ENCODE measurements at places on chromosomes 16 and 17.

GRCh38 chr17:56812901-56813388 is 20.8 kb downstream of the C17orf67 start:
- DNase-seq = no peak

DNA sequence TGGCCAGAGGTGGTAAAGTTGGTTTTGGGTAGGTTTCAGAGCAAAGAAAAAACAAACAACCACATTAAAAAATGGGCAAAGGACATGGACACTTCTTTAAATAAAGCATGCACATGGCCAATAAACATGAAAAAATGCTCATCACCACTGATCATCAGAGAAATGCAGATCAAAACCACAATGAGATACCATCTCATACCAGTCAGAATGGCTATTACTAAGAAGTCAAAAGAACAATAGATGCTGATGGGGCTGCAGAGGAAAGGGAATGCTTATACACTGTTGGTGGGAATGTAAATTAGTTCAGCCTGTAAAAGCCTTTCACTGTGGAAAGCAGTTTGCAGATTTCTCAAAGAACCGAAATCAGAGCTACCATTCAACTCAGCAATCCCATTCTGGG is 598.4 kb upstream of the SOX9 start:
- no peak for DNase-seq

GRCh38 chr17:55822028-55822427 is 71.2 kb downstream of the PCTP start:
- DNase-seq = no peak

DNA sequence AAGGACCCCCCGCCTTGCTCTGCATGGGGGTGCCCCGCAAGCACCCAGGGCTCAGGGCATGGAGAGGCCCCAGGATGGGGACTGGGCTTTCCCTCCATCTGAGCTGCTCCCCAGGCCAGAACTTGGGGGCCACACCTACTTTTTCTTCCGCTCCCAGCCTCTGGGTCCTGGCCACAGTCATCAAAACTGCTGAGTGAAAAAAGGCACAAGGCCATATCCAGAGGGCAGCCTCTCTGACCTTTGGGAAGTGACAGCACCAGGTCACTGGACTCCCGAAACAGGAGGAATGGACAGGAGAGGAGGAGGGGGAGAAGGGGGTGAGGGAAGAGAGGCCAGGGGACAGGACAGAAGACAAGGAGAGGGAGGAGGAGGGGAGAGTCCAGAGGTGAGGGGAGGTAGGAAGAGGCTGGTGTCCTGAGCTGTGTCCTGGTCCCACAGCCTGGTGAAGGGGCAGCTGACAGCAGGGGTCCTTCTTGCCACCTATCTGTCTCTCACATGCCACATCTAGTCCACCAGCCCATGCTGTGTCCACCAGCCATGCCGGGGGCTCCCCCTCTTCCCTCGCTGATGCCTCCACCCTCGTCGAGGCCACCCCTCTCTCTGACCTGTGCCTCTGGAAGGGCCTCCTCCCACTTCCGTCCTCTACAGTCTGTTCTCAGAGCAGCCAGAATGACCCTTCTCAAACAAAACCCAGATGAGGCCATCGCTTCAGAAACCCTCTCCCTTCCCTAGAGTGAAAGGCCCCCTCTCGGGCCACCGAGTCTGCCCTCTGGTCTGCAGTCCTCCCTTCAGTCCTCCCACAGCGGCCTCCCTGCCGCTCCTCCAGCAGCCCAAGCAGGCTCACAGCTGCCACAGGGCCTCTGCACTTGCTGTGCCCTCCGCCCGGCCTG is 73.9 kb upstream of the TOB1 start:
- DNase-seq = no peak

- DNase-seq = no peak
Observed at GRCh38 chr17:32317353-32317752, 24.6 kb downstream of the C17orf75 start.

DNA sequence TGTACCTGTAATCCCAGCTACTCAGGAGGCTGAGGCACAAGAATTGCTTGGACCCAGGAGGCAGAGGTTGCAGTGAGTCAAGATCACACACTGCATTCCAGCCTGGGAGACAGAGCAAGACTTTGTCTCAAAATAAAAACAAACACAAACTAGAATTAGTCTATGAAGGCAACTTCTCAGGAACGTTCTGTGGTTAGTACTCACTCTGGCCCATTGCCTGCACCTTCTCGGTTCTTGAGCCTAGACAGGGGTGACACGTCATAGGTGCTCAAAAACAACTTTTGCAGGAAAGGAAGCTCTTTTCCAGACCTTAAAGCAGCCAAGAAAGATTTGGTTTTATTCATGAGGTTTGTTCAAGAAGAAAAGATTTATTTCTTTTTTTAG is 22.3 kb upstream of the CNOT1 start:
- no peak for DNase-seq

DNA sequence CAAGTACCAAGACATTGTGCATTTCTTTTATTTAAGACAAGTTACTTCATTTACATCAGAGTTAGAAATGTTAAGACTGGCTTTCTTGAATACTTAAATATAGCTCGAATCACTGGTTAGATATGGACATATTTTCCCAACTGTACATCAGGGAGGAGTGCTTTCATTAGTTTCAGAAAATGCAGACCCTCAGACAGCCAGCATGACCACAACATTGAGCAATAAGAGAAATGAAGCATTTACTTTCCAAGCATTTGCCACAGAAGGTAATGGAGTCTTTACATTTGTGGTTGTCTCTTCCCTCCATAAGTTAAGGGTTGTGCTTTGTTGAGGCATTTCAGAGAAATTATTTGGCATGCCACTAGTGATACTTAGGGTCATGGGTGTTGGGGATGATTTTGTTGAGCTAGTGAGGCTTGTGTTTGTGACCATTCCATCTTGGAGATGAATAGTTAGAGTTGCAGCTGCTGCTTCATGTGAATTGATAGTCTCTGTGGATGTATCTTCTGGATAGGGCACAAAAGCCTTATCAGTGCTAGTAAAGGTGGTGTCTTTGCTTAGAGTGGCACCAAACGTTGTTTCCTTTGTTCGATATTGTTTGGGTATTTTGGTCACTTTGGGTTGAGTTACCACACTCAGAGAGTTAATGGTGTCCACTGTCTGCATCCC is 2.1 kb downstream of the OMG start:
- DNase-seq = no peak

- DNase-seq = peak; percentile 15
Observed at GRCh38 chr17:17152385-17152784, 53.7 kb downstream of the PLD6 start.

DNA sequence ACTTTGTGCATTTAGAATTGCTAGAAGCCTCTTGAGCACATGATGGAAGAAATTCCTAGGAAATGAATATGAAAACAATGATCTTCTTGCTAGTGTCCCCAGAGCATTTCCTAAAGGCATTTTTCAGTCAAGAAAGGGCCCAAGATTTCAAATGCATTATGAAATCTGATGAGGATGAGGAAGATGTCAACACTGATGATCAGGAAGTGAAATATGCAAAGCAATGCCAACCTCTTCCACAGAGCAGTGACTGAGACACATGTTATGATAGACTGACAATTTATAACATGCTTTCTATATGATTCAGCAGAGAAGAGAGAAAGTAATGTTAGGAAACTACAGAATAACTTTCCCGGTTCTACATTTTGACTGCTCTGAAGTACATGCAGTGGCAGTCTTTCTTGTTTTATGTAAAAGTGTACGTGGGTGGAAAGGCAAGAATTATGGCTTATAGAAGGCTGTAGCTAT is 859.1 kb upstream of the GOT2 start:
- DNase-seq = no peak

GRCh38 chr16:50428116-50428515 is 59.3 kb upstream of the BRD7 start:
- no peak for DNase-seq

DNA sequence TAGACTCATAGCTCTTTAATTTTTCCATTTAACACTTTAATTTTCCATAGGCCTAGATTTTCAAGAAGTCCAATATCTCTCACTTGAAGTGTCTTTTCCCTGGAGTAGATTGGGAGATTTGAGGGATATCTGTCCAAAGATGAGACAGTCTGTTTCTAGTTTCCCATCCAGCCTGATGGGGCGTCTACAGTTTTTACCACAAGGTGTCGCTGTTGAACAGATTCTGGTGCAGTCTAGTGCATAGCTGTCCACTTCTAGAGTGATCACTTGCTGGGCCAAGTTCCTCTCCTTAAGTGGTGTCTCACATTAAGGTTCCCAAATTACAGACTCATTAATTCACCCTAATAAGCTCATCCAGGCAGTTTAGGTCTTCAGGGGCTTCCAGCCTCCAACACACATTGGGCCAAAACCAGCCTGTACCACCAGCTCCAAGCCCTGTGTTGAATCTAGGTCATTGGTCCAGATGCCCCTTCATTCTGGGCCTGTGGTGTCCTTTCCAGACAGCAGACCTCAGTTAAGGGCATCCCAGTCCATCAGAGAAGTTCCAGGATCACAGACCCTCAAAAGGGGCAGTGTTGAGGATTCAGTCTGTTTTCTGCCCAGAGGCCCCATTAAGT is 9.4 kb downstream of the SNX20 start:
- DNase-seq = peak; percentile 49

GRCh38 chr16:29852654-29853053 is 10.4 kb downstream of the CDIPT start:
- no peak for DNase-seq

- no peak for DNase-seq
Observed at GRCh38 chr16:27564224-27564623, 14.3 kb downstream of the KATNIP start.

- DNase-seq = no peak
Observed at GRCh38 chr17:58534901-58535421, 20.5 kb upstream of the MTMR4 start.

- no peak for DNase-seq
Observed at GRCh38 chr16:24396350-24397271, 140.5 kb downstream of the CACNG3 start.

DNA sequence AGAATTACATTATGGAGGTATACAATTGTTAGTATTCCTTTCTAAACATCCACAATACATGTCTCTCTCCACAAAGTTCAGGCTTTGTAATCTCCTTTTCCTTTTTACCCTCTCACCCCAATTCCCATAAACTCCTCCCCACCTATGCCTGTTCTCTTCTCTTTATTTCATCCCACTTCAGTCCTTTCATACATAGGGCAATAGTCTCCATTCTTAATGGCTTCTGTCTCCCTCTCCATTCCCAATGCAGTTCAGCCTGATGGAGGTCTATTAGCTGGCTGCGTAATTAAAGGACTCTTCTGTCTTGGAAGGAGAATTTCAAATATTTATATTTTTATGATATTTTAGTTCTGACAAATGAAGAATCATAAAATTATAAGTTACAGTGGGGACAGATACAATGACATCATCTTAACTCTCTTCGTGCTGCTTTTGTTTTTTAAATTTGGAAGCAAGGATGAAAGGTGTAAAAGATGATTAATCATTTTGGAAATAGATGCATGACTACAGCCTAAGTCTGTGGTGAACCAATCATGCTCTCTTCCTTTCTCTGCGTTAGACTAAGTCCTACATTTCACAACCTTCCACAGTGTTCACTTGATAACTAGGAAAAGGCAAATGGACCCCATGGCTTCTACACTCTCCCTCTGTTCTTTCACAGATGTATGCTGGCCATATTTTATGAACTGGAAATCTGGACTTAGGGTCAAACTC is 11.2 kb upstream of the FAM20A start:
- DNase-seq = no peak

DNA sequence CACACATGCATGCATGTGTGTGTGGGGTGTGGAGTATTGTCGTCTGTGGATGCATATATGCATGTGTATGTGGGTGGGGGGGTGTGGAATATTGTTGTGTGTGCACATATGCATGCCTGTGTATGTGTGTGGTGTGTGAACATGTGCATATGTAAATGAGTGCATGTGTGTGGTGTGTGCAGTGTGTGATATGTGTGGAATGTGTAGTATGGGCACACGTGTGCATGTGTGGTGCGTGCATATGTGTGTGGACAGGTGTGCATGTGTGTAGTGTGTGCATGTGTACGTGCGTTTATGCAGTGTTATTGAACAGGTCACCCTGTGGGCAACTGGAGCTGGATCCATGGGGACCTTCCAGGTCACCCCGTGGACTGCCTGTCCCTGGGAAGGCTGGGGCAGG is 18.7 kb downstream of the RBFOX3 start:
- DNase-seq = no peak
